Osteocyte (in vitro differentiated cells): ENCODE measurements at places on chromosomes 4 and X. TPM values are rescaled to one million over a fixed set of nuclear protein-coding genes. Genes with fewer than 3 reads are reported as not detected.

DNA sequence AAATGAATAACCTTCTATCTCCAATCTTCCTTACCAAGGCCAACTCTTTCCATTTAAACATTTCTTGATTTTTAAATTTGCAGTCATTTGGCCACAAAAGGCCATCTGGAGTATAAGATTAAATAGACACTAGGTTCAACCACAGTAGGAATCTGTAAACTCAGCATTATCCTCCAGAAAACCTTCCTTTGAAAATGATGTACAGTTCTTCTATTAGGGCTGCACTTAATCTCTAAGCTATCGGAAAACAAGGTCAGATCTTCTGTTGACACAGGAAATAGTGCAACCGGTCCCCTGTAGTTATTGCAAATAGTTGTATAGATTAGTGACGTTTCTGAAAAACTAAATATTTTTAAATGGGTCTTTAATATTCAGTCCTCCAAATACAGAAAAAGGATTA lies 359.0 kb upstream of the ATOH1 start:
- no peak for DNase-seq
- no peaks in the 10 kb centered on the region for H3K27me3 ChIP-seq

- peaks cover 8% of the 10 kb centered on the region for H3K27me3 ChIP-seq
Observed at GRCh38 chr4:149765630-149766029, 50.0 kb downstream of the IQCM start.

GRCh38 chr4:155140889-155141288 lies 67.5 kb upstream of the NPY2R start:
- no peaks in the 10 kb centered on the region for H3K36me3 ChIP-seq
- H3K27ac ChIP-seq: no peak overlapping the region
- peaks cover 3% of the 10 kb centered on the region for H3K27me3 ChIP-seq
- no peak overlapping the region for H3K4me3 ChIP-seq
- H3K4me1 ChIP-seq: no peaks in the 10 kb centered on the region
- no peak for DNase-seq

CXXC4 gene
- not detected in 2 replicates for total RNA-seq

RIPPLY1 gene
- not detected in 2 replicates for total RNA-seq
